NCI-H1436 treated with DMSO at 0.1 percent for 48 hours (cell line): ENCODE measurements at places on chromosomes 7 and 10.

DNA sequence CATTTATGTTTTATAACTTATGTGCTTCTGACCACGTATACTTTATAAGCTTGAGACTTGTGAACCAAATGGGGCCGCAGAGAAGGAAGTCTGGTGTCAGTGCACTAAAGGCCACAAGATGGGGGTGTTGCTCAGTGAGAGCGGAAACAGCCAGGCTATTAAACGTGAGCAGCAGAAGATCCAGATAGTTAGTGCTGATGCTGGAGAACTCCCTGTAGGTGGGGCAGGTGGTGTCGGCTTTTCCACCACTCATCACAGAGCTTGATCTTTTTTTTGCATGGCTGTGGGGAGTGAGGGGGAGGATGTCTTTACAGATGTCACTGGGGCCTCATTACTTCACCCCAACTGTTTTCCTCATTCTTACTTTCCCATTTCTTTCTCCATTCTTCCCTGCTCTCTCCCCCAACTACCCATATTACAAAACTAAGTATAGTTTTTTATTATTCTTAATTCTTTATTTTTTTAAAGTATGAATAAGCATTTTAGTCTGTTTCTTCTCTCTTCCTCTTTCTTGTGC lies 34.7 kb downstream of the ACADSB start:
- peak; percentile 67 for DNase-seq

GRCh38 chr7:80922253-80923049 lies 3.6 kb upstream of the SEMA3C start:
- DNase-seq = no peak

- no peak for DNase-seq
These were observed 74.9 kb upstream of the PRPS1L1 start for GRCh38 chr7:18102576-18102975.

DNA sequence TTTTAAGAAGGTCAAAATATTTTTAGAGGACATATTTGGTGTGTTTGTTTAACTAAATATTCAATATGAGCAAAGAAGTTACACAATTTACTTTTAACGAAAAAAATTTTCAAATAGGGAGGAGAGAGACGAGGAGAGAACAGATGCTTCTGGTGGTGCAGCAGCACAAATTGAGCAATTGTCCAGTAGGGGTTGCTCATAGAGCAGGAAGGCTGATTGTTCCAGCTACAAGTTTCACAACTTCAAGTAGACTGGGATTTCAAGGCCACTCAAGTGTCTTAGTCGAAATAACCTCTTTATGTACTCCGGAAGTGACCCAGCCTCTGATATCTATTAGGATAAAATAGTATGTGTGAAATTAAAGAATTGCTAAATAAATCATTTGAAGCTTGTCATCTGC lies 197.9 kb downstream of the HDAC9 start:
- no peak for DNase-seq
